ENCODE measurements at places on chromosomes 3 and 15.

DNA sequence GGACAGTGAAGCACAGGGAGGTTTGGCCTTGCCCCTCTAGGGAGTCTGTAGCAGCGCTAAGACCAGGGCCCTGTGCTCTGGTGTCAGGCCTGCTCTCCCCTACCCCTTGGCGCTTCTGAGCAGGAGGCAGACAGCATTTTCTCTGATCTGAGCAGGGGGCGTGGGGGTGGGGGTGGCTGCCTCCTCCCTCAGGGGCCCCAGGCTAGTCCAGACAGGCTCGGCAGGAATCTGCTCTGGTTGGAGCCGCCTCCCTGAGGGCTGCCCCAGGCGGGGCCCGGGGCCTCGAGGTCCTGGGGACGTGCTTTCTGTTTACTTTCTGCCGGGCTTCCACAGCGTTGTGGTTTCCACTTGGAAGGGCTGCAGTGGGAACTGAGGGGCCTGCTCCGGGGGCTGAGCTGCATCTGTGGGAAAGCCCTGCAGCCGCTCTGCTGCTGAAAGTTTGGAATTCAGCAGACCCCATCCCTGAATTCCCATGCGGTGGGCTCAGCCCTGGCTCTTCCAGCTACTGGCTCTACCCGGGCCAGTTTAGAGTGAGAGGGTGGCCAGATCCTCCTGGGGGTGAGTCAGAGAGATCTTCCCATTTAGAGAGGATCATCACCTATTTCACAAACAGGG, 105.4 kb downstream of the LINGO1 start:
- DNase-seq = no peak

GRCh38 chr15:38486936-38487335, 33.0 kb downstream of the FAM98B start:
- no peak for DNase-seq

GRCh38 chr15:73633991-73634495, 854 bp upstream of the NPTN start:
- no peak for DNase-seq

DNA sequence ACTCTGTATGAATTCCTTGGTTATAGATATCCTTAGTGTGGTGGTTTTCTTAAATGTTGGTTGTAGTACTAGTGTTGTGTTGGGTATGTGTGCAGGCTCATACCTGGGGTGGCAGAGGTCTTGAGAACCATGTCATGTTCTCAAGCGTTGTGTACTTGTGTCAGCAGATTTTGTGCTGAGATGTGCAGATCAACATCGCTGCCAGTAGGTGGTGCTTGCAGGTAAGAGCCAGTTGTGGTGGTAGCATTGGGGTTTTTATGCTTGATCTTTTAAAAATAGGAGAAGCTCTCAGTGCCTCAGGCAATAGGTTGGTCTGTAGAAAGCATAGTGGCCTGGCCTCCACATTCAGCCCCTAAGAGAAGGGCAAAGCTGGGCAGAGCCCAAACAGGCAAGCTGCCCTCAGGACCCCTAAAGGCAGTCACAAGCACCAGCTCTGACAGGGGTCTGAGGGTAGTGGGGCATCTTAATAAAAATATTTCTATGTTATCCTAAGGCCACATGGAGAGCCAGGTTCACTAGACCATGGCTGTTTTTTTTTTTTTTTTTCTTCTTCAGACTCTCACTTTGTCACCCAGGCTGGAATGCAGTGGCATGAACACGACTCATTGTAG, 164.0 kb downstream of the IL20RB start:
- no peak for DNase-seq

GRCh38 chr3:12289524-12289923, 654 bp downstream of the PPARG start:
- no peak for DNase-seq

- DNase-seq = no peak
These were observed 38.1 kb upstream of the PTX3 start for GRCh38 chr3:157398598-157398997.

DNA sequence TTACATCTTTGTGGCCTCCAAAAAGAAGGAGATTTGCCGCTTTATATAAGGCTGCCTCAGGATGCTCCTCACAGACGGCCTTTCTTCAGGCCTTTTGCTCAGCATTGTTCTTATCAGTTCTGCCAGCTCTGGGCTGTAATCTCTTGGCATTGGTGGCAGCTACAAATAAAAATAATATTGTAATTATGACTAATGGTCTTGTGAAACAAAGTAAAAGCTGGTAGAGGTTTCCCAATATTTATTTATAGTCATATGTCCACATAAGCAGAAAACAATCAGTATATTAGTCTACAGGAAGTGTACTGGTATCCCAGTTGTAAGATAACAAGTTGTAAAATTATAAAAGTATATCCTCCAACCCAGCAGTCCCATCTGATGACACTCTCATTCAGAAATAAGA, 7.3 kb downstream of the NEK4 start:
- no peak for DNase-seq

- no peak for DNase-seq
These were observed 71.9 kb downstream of the SSR3 start for GRCh38 chr3:156483002-156483401.

DNA sequence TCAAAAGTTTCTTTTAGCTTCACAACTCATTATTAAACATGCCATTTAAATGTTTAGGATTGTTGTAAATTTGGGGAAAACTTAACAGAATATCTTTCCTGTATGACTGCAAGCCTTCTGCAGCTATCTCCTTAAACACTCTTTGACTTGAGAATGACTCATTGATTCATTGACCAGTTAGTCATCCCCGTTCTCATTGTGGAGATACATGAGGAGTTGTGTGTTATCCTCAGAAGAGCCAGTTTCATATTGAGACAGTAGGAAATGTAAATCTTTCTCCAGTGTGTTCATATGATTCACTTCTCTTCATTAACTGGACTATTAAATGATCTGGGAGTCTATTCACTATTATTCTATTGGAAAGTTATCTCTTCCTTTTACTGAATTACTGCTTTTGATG, 83.0 kb downstream of the CRYGS start:
- DNase-seq = no peak

DNA sequence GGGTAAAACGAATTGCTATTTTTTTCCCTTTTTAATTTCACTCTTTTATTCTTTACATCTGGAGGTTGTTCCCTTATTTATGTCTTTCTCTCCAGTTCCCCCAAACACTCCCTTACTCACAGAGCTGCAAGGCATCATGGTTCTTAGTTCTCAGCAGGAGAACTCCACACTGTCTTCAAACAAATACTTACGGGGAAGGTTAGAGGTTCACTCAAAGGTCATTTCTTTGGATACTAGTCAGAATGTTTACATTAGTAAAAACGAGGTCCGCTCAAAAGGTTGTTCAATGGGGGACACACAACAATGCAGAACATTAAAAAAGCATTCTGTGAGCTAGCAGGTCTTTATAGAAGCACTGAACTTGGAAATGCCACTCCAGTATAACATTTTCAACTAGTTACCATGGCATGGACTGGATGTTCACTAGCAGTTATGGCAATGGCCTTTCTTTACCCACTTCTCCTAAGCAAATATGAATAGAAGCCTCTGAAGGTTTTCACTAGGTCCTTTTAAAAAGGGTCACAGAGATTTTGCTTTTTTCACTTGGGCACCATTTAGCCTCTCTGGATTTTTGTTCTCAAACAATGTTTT, 201.7 kb downstream of the MEIS2 start:
- DNase-seq = no peak

DNA sequence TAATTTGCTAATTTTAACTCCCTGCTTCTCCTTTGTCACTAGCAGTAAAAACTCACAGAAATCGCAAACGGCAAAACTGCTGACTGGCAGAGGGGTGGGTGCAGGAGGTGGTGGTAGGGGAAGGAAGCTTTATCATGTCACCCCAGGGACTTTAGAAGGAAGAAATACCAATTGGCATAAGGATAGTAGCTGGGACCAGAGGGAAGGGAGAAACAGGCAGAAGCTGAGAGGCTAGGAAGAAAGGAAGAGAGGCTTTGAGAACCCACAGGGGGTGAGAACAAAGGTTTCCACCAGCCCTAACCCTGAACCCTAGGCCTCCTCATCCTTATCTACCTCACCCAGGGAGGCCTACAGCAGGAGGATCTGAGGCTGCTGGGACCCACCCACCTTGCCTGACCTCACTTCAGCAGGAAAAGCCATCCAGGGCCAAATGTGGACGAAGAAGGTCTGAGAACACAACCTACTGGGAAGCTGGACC, 10.7 kb downstream of the ITGB5 start:
- no peak for DNase-seq

- DNase-seq = peak; percentile 53
These were observed 86.9 kb upstream of the RASGRP1 start for GRCh38 chr15:38651328-38652038.

DNA sequence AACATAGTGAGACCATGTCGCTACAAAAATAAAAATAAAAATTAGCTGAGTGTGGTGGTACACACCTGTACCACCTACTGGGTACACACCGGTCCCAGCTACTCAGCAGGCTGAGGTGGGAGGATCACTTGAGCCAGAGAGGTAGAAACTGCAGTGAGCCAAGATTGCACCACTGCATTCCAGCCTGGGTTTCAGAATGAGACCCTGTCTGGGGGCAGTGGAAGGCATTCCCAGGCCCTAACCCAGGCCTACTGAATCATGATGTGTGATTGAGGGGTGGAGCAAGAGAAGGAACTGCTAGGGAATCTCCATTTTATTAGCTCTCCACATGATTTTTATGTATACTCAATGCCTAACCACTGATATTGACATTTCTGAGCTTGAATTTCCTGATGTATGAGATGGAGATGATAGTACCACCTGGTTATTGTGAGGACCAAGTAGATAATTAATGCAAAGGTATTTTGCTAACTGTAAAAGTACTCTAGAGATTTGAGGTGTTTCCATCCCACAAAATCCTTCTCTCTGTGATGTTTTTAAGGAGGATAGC, 169.5 kb upstream of the UMPS start:
- no peak for DNase-seq

GRCh38 chr3:82509951-82510603, 748.6 kb upstream of the GBE1 start:
- DNase-seq = no peak

GRCh38 chr3:120368172-120368571, 19.0 kb upstream of the LRRC58 start:
- no peak for DNase-seq

GRCh38 chr3:185711255-185711870, 113.5 kb downstream of the IGF2BP2 start:
- no peak for DNase-seq

DNA sequence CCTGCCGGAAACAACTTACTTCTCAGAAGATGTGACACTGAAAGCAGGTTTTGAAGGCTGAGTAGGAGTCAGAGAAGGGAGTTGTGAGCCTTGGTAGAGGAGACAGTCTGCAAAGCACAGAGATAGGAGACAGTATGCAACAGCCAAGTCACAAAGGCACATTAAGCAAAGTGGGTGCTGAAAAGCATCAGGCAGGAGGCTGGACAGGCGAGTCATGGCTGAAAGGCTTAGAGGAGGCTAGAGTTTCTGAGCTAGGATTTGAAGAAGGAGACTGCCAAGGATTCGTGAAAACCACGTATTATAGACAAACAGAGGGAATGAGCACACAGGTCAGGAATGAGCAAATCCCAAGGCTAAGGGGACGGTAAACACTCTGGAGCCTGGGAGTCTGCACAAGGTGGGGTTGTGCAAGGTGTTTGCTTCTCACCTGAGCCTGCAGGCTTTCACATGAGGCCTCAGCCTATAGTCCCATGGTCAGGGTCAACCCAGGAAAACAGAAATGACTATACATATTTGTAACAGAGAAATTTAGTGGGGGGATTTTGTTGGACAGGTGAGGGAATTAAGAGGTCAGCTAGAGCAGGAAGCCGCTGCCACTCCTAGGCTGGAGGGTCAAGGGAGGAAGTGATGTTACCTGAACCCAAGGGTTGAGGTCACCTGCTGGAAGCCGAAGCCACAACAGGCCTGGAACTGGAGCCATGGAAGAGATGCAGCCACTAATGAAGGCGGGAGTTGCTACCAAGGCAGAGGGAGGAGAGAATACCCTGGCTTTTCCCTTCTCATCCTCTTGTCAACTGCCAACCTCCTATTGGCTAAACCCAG, 23.1 kb upstream of the TRIM71 start:
- DNase-seq = no peak

All from activated CD4-positive, alpha-beta T cell treated with anti-CD3 and anti-CD28 coated beads, Interleukin-2, amount 50 U/mL, for 1 hour (primary cell).